ENCODE measurements at places on chromosomes 4 and X. TPM values are rescaled to one million over a fixed set of nuclear protein-coding genes. Genes with fewer than 3 reads are reported as not detected.

The LINC00632 gene
- polyA plus RNA-seq, result 12.5 TPM

The ADH1C gene
- polyA plus RNA-seq, result 5.9 TPM

The ITGB1BP2 gene
- 142 TPM for polyA plus RNA-seq

The STS gene
- 15.3 TPM for polyA plus RNA-seq

The RNF212 gene
- polyA plus RNA-seq, result 1.7 TPM

The TRPC3 gene
- 0.62 TPM for polyA plus RNA-seq

The H2BW2 gene
- 0.40 TPM for polyA plus RNA-seq

The GLRB gene
- polyA plus RNA-seq, result 4.9 TPM

The DRD5 gene
- polyA plus RNA-seq, result 0.34 TPM

The GAGE12D gene
- polyA plus RNA-seq, result not detected

The FOXP3 gene
- polyA plus RNA-seq, result 0.35 TPM

The SCD5 gene
- 10.4 TPM for polyA plus RNA-seq

The USP51 gene
- 3.5 TPM for polyA plus RNA-seq

The SPANXB1 gene
- polyA plus RNA-seq, result not detected

The MGARP gene
- polyA plus RNA-seq, result 0.28 TPM

The RASL11B gene
- 8.8 TPM for polyA plus RNA-seq

The ERAS gene
- polyA plus RNA-seq, result 0.16 TPM

The GYPE gene
- polyA plus RNA-seq, result 1.4 TPM

The IL13RA2 gene
- 0.25 TPM for polyA plus RNA-seq

The RPS6KA6 gene
- polyA plus RNA-seq, result 3.8 TPM

The TBC1D25 gene
- polyA plus RNA-seq, result 8.7 TPM

The SYN1 gene
- polyA plus RNA-seq, result 11.6 TPM

The PABPC4L gene
- 7.2 TPM for polyA plus RNA-seq

The COL25A1 gene
- 9.5 TPM for polyA plus RNA-seq

The REELD1 gene
- polyA plus RNA-seq, result 0.11 TPM

Data from forelimb muscle (tissue), 1 donor.